CD4-positive, alpha-beta T cell treated with Interleukin-6 at 100 ng/mL for 8 hours (primary cell): ENCODE measurements at places on chromosomes 1 and 21.

- DNase-seq, result no peak
Observed at GRCh38 chr21:36524477-36524876, 44.6 kb upstream of the CLDN14 start.

DNA sequence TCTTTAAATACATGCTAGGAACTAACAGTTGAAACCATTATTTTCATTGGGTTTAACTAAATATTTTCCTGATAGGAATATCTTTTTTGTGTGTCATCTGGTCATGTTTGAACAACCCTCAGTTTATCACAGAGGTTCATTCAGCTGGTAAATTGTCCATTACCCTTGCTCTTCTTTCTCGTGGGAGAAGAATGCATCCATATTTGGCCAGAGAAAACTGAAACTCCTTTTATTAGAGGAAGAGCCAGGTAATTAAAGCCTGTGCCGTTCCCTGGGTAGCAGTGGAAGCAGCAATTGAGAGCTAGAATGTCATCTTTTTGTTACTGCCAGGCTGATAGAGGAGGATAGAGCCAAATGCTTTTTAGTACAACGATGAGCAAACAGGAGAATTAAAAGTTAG, 587.2 kb upstream of the ZRANB2 start:
- DNase-seq, result no peak

DNA sequence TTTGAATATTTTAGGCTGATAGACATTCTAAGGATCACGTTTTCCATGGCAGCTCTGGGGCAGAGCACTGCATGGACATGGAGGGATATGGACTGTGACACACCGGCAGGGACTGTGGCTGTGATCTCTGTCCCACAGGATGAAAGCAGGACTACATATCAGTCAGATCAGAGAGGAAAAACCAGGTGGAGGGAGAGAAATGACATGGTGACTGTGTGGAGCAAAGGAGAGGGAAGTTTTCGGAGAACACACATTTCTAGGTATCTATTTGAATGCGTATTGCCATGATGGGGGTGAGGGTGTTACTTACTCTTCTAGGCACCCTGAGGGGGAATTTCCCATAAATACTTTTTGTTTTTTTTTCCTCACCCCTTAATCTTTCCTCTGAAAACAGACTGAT, 3.2 kb upstream of the CD1C start:
- no peak for DNase-seq

DNA sequence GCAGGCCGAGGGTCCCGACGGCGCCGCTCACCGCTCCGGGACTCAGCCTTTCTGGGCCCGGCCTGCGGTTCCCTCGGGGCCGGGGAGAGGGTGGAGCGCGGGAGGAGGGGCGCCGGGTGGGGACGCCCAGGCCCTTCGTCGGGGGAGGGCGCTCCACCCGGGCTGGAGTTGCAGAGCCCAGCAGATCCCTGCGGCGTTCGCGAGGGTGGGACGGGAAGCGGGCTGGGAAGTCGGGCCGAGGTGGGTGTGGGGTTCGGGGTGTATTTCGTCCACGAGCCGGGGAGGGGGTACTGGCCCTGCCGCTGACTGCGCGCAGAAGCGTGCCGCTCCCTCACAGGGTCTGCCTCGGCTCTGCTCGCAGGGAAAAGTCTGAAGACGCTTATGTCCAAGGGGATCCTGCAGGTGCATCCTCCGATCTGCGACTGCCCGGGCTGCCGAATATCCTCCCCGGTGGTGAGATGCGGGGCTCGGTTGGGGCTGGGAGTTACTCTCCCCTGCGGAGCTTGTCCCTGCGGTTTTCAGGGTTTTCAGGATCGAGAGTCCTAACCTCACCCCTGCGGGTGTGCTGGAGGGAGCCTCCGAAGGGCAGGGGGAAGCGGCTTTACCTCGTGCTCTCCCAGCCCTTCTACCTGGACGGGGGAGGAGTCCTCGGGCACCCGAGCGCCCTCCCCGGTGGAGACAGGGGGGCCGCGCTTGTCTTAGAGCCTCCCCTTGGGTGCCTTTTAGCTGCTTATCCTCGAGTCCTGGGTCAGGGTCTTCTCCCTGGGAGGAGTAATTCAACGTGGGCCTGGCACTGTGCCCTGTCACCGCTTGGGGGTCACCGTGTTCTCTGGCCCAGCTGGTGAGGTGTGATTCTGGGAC, 2.1 kb downstream of the SAMD11 start:
- no peak for DNase-seq

DNA sequence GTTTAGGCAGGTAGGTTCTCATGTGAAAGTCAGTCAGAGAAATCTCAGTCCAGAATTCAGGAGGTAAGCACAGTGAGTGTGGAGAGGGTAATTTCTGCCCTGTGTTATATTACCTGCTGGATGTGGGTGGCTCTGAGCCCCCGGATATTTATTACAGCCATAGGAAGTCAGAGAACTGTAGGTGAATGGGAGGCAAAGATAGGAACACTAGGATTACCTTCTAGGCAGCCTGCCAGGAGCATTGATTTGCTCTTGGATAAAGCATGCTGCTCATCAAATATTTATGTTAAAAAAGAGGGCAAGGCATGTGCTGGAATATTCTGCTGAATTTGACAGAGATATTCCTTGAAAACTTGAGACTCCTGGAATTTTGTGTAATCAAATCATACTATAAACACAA, 8.5 kb downstream of the GNG12 start:
- no peak for DNase-seq

DNA sequence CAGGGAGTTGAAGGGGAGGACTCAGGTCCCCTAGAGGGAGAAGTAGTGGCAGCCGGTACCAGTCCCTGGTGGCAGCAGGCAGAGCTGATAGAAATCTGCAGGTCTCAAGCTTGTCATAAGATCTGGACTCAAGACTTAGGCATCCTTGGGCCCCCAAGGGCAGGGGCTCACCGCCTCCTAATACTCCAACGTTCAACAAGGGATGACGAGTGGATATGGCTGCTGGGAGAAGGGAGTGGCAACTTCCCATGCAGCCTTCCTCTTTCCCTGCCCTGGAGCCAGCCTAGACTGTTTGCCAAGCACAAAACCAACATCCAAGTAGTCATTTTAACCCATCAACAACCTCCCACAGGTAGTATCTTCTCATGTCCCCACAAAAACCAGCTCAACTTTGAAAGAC, 6.9 kb downstream of the TRABD2B start:
- DNase-seq, result no peak

DNA sequence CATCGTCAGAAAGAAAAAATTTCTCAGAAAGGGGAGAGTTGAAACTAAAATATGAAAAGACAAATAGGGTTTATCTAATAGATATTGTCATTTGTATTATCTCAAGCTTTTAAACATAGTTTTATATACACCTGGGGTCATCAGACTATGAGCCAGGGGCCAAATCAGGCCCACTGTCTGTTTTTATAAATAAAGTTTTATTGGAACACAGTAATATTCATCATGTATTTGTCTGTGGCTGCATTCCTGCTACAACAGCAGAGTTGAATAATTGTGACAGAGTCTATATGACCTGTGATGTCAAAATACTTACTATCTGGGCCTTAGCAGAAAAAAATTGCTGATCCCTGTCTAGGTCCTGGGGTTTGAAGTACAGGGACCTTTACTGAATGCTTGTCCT, 120.5 kb upstream of the RUNX1 start:
- DNase-seq, result no peak

DNA sequence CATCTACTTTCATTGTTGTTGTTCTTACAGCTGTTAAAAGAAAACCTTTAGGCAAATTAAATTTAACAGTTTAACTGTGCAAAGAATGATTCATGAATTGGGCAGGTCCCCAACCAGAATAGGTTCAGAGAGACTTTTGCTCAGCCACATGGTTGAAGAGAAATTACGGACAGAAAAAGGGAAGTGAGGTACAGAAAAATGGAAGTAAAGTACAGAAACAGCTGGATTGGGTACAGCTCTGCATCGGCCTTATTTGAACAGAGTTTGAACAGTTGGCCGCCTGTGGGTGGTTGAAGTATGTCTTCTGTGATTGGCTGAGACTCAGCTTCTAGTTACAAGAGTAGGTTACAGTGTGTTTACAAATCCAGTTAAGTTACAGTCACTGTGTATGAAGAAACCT, 210.1 kb downstream of the FGGY start:
- no peak for DNase-seq
